NCI-H1105 (cell line): ENCODE measurements at places on chromosomes 2 and 18.

- no peak for DNase-seq
Observed at GRCh38 chr18:47545613-47546012, 294.2 kb upstream of the SKOR2 start.

GRCh38 chr2:84482603-84483002 is 23.5 kb upstream of the SUCLG1 start:
- no peak for DNase-seq

- no peak for DNase-seq
Observed at GRCh38 chr2:237497009-237497837, 10.2 kb downstream of the MLPH start.

- DNase-seq = peak; percentile 47
Observed at GRCh38 chr2:220959391-220959802, 612.7 kb downstream of the EPHA4 start.

DNA sequence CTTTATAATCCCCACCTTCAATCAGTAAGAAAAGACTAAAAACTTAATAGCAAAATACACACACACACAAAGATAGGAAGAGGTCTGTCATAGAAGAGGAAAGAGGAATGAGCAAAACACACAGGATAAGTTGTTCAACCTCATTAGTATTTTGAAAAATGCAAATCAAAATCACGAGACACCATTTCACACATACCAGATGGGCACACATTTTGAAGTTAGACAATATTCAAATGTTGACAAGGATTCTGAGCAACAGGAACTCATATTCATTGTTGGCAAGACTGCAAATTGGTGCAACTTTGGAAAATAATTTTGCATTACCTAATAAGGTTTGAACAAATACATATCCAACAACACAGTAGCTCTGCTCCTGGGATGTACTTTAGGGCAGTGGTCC is 127.6 kb downstream of the RAB3GAP1 start:
- no peak for DNase-seq

DNA sequence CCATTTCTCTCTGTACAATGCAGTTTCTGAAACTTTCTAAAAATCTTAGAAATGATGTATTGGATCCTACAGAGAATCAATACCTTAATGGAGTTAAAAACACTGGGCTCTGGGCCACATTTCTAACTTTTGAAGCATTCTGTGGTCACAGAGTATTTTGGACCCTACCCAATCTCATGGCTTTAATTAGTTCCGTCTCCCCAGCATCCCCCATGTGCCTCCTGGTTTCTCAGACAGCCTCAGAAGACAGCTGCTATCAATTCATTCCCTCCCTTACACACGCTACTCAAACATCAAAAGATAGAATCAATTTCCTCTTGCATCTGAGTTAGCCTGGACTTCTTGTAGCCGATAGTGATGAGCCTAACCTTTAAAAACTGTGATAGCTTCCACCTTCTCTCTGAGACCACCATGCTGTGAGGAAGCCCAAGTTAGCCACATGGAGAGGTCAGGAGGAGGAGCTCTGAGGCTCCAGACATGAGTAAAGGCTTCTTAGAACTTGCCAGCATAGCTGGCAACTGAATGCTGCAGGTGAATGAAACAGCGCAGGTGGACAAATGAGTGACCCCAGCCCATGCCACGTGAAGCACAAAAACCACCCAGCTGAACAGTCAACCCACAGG is 10.4 kb downstream of the ADCY3 start:
- DNase-seq = no peak

GRCh38 chr2:240840435-240841060 is 20.5 kb upstream of the KIF1A start:
- DNase-seq = peak; percentile 25

DNA sequence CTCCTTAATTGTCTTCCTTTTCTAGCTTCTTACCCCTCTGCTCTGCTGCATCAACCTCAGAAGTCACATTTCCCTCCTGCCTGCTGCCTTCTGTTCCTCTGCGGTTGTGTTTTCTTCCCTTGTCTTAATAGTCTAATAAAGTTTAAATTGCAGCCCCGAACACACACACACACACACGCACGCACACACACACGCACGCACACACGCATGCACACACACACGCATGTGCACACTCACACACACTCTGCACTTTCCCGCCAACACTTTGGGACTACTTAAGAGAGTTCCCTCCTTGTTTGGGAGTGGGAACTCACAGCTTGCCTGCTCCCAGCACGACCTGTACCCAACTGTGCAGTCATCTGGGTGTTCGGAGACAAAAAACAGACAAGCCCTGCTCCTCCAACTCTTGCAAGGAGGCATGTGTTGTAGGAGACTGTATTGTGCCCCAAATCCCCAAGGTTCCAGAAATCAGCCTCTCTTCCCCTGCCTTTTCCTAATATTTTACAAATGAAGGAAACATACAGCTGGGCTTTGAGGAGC is 99.1 kb downstream of the SETBP1 start:
- no peak for DNase-seq

DNA sequence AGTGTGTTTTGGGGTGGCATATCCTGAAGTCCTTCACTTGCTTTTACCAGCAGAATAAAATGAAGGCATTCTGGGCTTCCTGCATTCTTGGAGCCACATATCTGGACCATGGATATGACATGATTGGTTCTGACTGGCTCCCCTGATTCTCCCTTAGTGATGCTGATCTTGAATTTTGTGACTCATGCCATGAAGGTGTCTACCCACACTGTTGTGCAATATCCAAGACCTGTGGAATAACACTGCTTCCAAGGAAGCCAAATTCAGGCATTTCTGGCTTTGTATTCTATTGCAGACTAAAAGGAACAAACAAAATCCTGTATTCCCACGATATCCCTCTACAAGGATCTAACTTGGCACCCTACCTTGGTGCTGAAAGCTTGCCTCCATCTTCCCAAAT is 125.8 kb downstream of the LYPD6B start:
- DNase-seq = no peak

- no peak for DNase-seq
Observed at GRCh38 chr2:132984731-132985130, 314.7 kb upstream of the LYPD1 start.

DNA sequence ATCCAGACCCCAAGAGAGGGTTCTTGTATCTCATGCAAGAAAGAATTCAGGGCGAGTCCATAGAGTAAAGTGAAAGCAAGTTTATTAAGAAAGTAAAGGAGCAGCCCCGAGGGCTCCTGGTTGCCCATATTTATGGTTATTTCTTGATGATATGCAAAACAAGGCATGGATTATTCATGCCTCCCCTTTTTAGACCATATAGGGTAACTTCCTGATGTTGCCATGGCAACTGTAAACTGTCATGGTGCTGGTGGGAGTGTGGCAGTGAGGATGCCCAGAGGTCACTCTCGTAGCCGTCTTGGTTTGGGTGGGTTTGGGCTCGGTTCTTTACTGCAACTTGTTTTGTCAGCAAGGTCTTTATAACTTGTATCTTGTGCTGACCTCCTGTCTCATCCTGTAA is 750.2 kb upstream of the FANCL start:
- no peak for DNase-seq

DNA sequence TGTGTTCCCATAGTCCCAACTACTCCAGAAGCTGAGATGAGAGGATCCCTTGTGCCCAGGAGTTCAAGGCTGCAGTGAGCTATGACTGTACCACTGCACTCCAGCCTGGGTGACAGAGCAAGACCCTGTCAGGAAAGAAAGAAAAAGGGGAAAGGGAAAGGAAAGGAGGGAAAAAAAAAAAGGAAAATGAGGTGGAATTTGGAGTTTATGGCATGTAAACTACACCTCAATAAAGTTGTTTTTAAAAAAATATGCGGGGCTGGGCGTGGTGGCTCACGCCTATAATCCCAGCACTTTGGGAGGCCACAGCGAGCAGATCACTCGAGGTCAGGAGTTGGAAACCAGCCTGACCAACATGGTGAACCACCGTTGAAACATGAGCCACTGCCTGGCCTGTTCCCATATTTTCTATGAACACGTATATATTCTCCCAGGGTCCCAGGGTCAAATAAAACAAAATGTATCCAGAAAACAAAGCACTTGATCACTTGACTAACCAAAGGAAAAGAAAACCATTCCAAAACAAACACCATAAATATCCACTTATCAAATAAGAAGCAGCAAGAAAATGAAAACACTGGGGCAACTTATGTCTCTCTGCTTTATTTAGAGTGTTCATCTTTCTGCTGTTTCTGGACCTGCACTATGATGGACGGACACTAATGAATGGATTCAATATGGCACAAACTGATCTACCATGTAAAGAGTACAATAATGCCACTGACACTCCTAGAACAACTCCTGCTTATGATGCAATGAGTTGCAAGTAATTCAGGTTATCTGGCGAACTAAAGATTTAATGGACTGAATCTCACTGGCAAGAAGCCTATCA is 56.8 kb downstream of the ASXL2 start:
- no peak for DNase-seq

DNA sequence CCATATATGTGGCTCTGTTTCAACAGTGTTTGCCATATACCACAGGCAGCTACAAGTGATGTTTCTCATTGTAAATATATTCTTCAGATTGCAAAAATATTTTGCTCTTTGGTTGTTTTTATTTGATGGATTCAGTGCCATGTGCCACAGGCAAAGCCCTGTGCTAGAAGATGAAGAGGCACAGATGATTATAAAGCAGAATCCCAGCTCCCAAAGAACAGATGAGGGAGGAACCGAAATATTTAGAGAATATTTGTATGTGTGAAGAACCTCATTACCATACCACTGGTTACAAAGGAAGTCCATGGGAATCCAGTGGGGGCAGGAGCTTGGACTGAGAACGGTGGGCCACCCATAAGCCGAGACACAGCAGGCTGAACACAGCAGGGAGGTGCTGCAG is 143.8 kb upstream of the NDUFV2 start:
- DNase-seq = no peak

DNA sequence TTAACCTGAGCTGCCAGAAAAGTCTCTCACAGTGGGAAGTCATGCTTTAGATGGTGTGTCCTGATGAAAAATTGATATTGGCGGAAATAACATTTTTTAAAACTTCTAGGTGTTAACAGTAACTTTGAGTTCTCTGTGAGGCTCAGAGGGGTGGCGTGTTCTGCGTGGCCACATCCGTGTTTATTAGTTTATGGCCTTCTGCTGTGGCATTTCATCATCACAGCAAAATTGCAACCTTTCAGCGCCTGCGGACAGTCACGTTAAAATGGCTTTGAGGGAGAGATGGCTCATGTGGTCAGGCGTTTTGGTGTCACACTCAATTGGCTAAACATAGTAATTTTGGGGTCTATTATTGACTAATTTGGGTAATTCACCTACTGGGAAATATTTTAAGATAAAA is 42.4 kb downstream of the KLHL29 start:
- no peak for DNase-seq

DNA sequence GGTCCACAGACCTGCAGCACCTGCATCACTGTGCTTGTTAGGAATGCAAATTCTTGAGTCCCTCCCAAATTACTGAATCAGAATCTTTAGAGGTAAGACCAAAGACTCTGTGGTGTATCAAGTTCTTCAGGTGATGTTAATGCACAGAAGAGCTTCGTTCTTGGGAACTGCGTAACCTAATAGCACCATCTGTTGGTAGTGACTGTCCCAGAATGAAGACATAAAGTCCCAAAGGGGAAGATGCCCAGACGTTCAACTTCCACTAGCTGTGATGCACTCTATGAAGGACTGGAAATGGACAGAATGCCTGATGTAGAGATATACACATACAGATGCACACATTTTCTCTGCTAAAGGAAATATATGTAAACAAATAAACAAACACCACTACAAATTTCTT is 576.0 kb downstream of the LRP1B start:
- DNase-seq = no peak

DNA sequence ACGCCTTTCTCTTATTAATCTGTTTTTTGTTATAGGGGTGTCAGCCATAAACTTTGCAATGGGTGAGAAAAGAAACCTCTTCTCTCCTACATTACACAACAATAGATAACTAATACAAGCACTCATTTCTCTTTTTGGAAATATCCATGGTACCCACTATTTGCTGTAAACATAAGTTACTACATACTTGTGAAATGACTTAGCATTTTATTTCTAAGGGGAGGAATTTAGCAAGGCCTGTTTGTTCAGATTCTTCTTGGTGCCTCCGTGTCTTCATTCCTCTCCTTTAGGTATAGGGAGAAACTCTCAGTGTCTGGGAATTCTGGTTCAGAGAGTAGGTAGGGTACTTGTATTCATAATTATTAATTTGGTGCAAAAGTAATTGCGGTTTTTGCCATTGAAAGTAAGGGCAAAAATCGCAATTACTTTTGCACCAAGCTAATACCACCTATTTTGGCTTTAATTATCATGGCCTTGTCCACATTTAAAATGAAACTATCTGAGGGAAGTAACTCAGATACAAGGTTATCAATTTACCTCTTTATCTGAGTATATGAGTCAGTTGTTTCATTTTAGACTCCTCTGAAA is 134.8 kb downstream of the MREG start:
- DNase-seq = no peak

DNA sequence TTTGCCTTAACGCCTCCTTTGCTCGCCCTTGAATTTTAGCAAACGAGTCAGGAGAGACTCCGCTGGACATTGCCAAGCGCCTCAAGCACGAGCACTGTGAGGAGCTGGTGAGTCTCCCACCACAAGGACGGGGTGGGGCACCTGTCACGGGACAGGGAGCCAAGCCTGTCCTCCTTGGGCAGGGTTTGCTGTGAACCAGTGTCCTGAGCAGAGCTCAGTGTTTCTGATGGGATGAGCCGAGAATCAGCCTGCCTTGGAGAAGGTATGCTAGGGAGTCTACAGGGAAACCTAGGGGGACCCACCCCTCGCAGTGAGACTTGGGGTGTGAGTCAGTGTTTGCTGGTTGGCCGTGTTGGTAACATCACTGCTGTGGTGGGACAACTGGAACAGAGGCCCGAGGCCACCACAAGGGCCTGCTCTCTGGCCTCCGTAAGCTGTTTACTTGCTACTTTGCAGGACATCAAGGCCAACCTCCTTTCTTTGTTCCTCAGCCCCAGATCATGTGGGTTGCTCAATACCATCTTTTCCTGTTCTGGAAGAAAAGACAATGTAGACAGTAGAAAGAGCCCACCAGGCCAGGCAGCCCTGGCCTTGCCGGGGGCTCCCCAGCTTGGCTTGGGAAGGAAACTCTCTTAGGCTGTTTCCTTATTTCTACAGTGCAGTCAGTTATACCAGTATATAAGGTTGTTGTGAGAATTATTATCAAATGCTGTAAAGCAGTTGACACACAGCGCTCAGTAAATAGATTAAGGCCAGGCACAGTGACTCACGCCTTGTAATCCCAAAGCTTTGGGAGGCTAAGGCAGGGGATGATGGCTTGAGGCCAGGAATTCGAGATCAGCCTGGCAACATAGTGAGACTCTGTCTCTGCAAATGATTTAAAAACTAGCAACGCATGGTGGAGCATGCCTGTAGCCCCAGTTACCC is 42.4 kb downstream of the ITGB1BP1 start:
- DNase-seq = no peak
